ENCODE measurements at places on chromosomes 1 and 21.

- no peak for DNase-seq
Measured at GRCh38 chr1:93239863-93240262, 59.3 kb downstream of the CCDC18 start.

DNA sequence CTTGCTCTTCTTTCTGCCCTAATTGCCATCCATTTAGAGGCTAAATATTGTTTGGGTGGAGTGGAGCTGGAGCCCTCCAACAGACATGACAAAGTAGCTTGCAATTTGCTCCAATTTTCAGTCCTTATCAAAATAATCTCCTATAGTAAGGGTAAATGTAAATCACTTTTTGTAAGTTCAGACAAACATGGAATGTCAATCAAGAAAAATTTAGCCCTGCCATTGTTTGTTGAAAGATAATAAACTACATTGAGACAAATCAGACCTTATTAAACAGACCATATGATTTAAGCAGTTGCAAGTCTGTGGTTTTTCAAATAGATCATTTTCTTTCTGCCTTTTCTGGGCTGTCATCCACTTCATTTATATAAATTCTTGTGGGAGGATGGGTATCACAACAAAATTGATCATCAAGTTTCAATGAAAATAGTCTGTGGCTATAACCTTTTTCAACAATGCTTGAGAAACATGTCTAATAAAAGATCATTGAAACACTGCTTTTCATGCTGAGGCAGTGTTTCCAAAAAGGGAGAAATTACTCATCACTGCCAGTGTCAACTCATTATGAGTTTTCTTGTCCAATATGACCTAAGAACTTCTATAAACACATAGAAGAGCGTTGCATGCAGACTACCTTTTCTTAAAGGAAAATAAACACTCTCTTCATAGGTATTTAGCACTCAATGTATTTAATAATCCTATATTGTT, 1152.0 kb upstream of the B3GALT2 start:
- no peak for DNase-seq

DNA sequence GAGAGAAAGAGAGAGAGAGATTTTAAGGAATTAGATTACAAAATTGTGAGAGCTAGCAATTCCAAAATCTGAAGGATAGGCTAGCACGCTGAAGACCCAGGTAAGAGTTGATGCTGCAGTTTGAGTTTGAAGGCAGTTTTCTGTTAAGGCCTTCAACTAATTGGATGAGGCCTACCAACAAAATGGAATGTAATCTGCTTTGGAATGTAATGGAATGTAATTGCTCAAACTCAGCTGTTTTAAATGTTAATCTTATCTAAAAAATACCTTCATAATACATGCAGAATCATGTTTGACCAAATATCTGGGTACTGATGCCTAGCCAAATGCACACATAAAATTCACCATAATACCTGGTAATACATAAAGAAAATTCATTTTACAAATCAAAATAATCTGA, 976.1 kb downstream of the LTN1 start:
- no peak for DNase-seq

DNA sequence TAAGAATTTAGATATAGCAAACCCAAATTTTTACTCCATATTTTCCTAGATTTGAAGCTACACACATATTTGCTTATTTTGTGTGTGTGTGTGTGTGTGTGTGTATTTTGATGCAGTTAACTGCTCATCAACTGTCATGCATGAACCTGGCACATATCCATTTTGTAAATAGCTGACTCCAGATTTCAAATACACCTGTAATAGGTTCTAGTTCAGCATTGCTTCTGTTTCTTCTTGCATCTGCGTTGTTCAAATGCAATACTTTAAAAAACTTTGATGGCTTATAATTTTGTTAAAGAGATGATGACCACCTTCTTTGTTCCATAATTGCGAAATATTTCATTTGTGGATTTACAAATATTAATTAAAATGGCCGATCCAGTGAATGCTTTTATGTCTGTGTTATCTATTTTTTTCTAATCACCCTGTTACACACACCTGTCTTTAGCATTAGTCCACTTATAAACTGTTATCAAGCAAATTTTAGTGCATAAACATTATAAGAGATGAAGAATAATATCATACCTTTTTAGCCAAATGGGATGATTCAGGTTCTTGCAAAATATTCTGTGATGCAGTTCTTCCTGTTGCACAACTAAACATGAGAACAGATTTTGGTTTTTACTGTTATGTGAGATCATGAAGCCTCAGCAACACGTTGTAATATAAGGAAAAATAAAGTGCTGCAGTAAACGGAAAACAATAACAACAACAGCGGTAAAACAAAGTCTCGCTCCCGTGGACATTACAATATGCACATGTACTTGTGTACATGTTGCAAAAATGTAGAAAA, 12.7 kb upstream of the S100A11 start:
- DNase-seq: no peak

- no peak for DNase-seq
Measured at GRCh38 chr1:210568631-210569030, 239.9 kb downstream of the HHAT start.

DNA sequence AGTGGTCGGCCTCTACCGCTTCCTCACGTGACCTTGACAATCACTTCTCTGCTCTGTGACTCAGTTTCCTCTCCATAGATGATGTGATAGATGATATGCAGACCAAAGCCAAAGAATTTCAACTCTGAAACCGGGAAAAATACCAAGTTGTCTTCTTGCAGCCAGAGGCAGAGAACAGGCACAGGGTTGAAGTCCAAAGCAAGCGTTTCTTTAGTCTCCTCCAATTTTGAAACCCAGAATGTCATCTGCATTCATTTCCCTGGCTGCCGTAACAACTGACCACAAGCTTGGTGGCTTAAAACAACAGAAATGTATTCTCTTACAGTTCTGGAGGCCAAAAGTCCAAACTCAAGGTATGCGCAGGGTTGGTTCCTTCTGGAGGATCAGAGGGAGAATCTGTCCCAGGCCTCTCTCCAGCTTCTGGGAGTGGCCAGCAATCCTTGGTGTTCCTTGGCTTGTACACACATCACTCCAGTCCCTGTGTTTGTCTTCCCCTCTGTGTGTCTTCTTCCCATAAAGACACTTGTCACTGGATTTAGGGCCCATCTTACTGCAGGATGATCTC, 30.3 kb upstream of the H6PD start:
- no peak for DNase-seq
